ENCODE measurements at places on chromosomes 7 and 10.

GRCh38 chr7:151518105-151518946 is 1.4 kb downstream of the RHEB start:
- no peak for DNase-seq

DNA sequence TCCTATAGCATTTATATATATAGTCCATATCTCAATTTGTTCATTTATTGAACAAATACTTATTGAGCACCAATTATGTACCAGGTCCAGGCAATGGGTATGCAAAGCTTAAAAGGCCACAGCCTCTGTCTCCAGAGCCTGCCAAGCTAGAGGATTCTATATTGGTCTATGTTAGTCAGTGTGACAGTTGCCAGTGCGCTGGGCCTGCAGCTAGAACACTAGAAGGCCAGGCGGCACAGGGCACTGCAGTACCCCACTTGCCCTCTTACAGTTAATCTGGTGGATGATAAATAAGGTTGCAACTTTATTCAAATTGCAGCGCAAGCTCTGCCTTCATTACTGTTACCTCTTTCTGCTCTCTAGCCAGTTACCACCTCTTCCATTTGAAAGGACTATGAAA is 68.8 kb downstream of the PPP1R3C start:
- no peak for DNase-seq

GRCh38 chr7:47803025-47803424 is 145.2 kb downstream of the PKD1L1 start:
- no peak for DNase-seq

- peak; percentile 32 for DNase-seq
These were observed 283.6 kb downstream of the BICC1 start for GRCh38 chr10:58796242-58796641.

GRCh38 chr10:81179805-81180452 is 642.2 kb downstream of the SH2D4B start:
- peak; percentile 24 for DNase-seq

- peak; percentile 8 for DNase-seq
These were observed 398.8 kb downstream of the TFEC start for GRCh38 chr7:115631782-115632181.

- DNase-seq, result no peak
These were observed 61.5 kb downstream of the CPVL start for GRCh38 chr7:29084832-29085231.

- DNase-seq, result no peak
These were observed 232.5 kb downstream of the TNS3 start for GRCh38 chr7:47349401-47349800.

- DNase-seq, result no peak
These were observed 142.8 kb upstream of the AGK start for GRCh38 chr7:141408440-141408839.

DNA sequence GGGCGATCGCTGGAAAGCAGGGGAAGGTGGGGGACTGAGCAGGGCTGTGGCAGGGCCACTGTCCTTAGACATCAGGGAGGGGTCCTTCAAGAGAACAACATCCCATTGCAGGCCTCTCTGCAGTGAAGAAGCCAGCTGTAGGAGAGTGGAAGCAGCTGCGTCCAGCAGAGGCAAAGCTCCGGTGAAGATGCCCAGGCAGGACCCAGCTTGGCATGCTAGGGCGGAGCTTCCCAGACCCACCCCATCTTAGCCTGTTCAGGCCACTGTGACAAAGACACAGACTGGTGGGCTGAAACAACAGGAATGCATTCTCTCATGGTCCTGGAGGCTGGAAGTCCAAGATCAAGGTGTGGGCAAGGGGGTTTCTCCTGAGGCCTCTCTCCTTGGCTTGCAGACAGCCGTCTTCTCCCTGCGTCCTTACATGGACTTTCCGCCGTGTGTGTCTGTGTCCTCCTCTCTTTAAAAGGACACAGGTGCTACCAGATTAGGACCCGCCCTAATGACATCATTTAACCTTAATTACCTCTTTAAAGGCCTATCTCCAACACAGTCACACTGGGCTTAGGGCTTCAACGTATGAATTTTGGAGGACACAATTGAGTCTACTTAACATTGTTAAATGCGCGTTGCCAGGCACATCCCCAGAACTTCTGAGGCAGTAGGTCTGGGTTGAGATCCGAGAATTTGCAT is 178.1 kb upstream of the GRB10 start:
- no peak for DNase-seq

DNA sequence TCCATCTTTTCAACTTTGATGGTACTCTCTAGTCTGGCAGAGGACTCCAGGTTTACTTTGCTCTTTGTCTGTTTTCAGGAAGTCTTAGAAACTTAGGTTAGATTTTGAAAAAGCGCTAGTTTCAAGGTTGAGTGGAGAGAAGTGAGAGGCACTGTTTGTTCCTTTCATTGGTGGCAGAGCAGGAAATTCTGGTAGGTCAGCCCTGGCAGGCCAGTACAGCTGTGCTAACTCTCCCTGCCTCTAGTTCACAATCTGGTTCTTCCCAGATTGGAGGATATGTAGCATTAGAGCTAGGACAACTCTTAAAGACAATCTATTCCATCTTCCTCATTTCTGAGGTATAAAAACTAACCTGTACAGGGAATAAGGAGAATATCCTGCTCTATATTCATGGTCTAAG is 160.9 kb upstream of the FZD1 start:
- DNase-seq, result no peak

GRCh38 chr10:35327790-35328403 is 8.4 kb upstream of the CCNY start:
- no peak for DNase-seq

GRCh38 chr10:44016589-44017482 is 368.1 kb downstream of the CXCL12 start:
- DNase-seq, result no peak

GRCh38 chr7:5598261-5598761 is 174.7 kb upstream of the TNRC18 start:
- DNase-seq, result peak; percentile 41

DNA sequence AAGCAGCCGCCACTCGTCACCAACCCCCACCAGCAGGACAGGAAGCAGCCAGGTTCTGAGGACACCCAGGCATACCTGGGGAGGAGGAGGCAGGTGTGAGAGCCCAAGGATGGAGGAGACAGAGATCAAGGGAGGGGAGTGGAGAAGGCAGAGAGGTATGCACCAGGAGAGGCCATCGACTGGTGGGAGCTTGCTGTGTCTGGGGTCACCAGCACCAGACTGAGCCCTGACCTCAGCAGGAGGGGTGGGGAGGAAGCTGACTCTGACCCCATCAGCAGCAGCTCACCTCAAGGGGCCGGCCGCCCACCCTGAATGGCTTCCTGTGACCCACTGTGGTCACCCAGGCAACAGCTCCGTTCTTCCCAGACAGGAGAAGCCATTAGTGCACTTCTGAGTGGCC is 7.8 kb downstream of the VIPR2 start:
- DNase-seq, result no peak

DNA sequence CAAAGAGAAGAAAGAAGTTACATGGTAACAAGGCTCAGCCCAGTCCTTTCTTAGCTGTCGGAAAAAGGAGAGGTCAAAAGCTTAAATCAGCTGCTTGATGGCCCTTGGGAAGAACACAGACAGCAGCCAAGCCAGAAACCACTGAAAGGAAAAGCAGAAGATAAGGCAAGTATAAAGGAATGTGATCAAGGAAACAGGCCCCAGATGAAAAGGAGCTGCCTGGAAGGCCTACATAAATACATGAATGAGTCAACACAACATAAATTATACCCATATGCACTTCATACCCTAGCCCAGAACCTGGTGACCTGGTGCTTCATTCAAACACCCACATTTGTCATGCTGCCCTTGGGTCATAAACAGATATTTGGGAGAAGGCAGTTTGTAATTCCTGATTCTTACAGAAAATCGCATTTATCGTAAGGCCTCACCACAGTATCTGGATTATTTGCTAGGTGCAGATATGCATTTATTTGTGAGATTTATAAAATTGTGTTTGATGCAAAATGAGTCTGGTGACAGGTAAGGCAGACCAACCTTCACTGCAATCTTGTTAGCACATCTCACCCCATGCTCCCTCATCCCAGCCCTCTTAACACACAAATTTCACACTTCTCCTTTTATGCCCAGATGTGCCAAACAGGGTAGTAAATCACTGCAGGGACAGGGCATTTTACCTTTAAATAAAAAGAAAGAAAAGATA is 94.9 kb upstream of the KCNIP2 start:
- peak; percentile 92 for DNase-seq

DNA sequence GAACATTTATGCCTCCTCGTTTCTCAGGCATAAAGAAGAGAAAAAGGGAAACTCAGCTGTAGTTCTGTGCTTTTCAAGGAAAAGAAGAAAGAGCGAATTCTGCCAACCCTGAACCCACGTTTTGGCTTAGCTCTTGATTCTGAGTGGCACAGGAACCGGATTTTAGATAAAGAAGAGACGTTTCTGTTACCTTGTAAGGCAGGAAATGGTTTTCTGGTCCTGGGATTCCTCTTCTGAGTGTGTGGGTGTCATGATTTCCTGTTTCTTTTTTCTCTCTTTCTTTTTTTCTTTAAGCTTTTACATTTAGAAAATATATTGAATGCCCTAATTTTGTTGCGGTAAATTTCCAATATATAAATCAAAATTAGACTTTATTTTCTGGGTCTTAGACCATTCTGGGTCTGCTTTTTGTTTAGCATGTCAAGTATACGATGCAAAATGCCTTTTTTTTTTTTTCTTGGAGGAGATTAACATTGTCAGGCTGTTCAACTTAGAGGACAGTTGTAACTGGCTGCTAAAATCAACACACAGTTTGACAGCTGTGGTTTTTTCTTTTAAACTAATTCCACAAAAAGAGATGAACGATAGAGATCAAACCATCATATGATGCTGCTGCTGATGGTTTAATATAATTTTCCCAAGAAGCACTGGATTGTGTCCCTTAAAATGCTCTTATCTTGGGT is 190.8 kb downstream of the GATA3 start:
- DNase-seq, result no peak

DNA sequence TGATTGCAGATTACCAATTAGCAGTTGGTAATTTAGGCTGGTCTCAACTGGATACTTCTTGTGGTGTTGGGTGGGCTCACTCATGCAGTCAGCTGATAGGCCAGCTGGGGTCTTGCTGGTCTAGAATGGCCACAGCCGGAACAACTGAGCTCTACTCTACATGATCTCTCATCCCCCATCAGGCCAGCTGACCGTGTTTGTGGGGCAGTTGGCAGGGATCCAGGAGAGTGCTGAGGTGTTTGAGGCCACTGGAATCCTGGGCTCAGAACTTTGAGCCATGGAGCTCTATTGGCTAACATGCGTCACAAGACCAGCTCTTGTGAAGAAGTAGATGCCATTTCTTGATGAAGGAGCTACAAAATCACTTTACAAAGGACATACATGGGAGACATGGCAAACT is 242.4 kb downstream of the GFRA1 start:
- no peak for DNase-seq

GRCh38 chr10:117502421-117503243 is 39.9 kb upstream of the EMX2 start:
- DNase-seq, result no peak
